Activated CD4-positive, alpha-beta T cell treated with anti-CD3 and anti-CD28 coated beads, Interleukin-10, Interleukin-2, amounts not matched to agents 100 ng/mL and 50 ng/mL, durations not matched to agents 16 hours and 8 hours (primary cell): ENCODE measurements at places on chromosomes 13 and 19.

DNA sequence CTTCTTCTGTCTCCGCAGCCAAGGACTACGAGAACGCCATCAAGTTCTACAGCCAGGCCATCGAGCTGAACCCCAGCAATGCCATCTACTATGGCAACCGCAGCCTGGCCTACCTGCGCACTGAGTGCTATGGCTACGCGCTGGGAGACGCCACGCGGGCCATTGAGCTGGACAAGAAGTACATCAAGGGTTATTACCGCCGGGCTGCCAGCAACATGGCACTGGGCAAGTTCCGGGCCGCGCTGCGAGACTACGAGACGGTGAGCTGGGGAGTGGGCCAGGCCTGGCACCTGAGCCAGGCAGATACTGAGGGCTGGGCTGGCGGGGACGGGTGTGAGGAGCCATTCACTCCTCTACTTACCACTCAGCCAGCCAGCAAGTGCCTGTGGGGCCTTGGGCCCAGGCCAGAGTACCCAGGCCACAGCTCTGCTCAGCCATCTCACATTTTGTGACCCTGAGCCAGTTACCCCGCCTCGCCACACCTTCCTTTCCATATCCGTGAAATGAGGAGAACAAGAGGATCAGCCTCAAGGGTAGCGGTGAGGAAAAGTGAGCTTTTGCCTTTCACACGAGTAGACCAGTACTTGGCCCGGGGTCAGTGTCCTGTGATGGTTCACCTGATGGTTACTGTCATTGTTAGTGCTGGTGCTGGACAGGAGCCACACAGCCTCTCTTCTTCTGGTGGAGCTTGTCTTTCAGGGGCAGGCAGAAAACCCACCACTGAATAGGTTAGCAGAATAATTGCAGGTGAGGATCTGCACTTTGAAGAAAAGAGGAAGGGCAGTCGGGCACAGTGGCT is 7.0 kb downstream of the PPP5C start:
- no peak for DNase-seq

DNA sequence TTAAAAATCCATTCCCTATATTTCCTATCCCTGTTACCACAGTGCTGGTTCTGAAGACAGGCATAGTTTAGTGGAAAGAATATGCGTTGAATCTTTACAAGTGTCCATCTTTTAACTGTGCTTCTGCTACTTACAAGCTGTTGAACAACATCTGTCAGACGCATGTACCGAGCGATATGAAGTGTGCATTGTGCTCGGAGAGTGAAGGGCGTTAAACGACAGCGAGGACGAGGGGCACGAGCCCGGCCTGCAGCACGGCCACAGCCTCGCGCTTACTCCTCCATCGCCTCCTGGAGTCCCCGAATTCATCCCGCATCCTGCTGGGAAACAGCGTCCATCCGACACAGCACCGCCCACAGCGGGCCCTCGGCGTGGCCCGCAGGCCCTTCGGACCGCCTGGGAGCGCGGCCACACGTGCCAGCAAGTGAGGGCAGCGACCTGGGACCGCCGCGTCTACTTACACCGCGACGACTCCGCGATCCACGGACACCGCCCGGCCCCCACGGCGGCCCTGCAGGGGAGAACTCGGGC is 514 bp downstream of the PCID2 start:
- DNase-seq, result peak; percentile 29

- DNase-seq, result no peak
Observed at GRCh38 chr13:20305587-20305986, 73.5 kb upstream of the GJB6 start.

DNA sequence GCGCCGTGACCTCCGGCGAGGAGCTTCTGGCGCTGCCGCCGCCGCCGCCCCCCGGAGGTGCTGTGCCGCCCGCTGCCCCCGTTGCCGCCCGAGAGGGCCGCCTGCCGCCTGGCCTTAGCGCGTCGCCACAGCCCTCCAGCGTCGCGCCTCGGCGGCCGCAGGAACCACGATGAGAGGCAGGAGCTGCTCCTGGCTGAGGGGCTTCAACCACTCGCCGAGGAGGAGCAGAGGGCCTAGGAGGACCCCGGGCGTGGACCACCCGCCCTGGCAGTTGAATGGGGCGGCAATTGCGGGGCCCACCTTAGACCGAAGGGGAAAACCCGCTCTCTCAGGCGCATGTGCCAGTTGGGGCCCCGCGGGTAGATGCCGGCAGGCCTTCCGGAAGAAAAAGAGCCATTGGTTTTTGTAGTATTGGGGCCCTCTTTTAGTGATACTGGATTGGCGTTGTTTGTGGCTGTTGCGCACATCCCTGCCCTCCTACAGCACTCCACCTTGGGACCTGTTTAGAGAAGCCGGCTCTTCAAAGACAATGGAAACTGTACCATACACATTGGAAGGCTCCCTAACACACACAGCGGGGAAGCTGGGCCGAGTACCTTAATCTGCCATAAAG is 4.8 kb downstream of the PDX1 start:
- no peak for DNase-seq

GRCh38 chr19:5150902-5151741 is 182.2 kb downstream of the KDM4B start:
- DNase-seq, result no peak

GRCh38 chr19:40888191-40888590 is 6.2 kb upstream of the CYP2A7 start:
- no peak for DNase-seq

- DNase-seq, result no peak
Observed at GRCh38 chr19:40617961-40618360, 16.8 kb downstream of the LTBP4 start.

- DNase-seq, result no peak
Observed at GRCh38 chr13:114017028-114017630, 43.3 kb upstream of the C13orf46 start.

- DNase-seq, result no peak
Observed at GRCh38 chr19:12494260-12494860, 9.7 kb upstream of the ZNF709 start.

DNA sequence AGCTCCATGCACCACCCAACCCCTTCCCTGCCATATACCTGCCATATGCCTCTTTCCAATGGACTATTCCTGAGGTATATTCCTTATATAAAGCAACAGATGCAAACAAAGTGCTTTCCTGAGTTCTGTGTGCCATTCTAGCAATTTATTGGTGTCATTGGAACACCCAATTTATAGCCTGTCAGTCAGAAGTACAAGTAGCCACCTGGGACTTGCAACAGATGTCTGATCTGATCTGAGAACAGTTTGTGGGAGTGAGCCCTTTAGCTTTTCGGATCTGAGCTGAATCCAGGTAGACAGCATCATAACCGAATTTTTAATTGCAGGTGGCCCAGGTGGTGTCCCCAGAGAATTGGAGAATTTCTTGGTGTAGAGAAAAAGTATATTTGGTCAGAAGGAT is 963 bp upstream of the FPR3 start:
- no peak for DNase-seq

- no peak for DNase-seq
Observed at GRCh38 chr13:40193286-40194223, 472.9 kb downstream of the FOXO1 start.

DNA sequence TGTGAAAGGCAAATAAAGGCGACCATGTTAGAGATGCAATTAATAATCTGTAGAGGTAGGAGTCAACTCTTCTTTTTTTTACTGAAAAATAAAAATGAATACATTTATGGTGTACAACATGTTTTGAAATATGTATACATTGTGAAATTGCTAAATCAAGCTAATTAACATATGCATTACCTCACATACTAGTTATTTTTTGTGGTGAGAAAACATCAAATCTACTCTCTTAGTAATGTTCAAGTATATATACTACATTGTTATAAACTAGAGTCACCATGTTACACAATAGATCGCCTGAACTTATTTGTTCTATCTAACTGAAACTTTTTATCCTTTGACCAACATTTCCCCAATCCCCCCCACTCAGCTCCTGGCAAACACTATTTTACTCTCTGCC is 143.2 kb downstream of the POU4F1 start:
- no peak for DNase-seq

DNA sequence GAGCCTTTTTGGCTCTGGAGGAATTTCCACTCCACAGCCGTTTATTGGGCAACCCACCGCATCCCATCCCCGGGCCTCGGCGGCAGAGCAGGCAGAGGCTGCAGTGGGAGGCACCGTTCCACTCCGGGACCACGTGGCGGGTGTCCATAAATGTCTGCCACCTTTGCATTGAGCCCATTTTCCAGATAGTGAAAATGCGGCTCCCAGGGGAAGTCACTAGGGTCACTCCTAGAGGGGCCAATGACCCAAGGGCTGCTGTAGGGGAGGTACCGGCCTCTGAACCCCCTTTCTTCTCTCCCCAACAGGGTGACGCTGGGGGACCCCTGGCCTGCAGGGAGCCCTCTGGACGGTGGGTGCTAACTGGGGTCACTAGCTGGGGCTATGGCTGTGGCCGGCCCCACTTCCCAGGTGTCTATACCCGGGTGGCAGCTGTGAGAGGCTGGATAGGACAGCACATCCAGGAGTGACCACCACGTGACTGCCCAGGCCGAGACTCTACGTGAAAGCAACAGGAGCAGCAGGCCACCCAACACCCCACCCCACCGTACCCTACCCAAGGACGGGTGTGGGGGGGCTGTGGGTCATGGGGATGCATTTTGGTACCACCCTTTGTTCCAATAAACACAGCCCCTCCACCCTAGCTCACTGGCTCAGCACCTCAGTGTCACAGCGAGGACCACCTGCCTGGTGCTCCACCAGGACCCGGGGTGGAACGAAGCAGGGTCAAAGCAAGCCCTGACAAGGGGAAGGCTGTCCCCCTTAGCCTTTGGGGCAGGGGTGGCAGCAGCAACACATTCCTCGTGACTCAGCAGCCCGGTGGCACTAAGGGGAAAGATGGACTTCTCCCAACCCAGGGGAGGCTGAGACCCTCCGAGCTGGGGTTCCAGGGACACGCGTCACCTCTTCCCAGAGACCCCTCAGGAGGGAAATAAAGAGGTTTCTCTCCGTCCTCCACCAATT is 1.5 kb downstream of the TIMM13 start:
- DNase-seq, result no peak

GRCh38 chr19:32404213-32404932 is 1.2 kb upstream of the DPY19L3 start:
- no peak for DNase-seq

DNA sequence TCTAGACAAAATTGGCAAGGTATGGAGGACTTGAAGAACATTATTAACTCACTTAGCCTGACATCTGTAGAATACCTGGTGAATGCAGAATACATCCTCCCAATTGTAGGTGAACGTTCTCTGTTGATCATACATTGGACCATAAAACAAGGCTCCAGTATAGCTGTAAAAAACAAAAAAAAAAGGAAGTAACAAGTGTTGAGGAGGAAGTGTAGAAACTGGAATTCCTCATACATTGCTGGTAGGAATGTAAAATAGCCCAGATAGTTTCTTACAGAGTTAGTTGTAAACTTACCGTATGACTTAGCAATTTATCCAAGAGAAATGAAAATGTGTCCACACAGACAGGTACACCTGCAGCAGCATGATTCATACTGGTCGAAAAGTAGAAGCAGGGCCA is 44.8 kb downstream of the TSSK6 start:
- no peak for DNase-seq

DNA sequence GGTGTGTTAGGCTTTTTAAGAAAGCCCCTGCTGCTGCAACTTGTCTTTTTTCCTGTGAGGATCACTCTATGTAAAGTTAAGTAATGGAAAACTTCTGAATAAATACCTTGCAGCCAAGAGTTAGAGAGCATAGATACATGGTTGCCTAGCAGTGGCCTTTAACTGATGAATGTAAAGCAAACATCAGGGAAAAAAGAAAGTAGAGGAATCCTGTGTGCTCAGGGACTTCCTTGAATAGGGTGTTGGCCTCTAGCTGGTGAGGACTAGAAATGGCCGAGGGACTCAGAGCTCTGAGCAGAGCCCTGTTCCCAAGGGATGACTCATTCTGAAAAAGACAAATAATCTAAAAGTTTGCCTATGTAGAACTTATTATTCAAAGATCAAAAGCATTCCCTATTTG is 135.7 kb downstream of the MIPEP start:
- DNase-seq, result peak; percentile 67

- no peak for DNase-seq
Observed at GRCh38 chr19:18392417-18392816, 5.0 kb downstream of the LRRC25 start.

DNA sequence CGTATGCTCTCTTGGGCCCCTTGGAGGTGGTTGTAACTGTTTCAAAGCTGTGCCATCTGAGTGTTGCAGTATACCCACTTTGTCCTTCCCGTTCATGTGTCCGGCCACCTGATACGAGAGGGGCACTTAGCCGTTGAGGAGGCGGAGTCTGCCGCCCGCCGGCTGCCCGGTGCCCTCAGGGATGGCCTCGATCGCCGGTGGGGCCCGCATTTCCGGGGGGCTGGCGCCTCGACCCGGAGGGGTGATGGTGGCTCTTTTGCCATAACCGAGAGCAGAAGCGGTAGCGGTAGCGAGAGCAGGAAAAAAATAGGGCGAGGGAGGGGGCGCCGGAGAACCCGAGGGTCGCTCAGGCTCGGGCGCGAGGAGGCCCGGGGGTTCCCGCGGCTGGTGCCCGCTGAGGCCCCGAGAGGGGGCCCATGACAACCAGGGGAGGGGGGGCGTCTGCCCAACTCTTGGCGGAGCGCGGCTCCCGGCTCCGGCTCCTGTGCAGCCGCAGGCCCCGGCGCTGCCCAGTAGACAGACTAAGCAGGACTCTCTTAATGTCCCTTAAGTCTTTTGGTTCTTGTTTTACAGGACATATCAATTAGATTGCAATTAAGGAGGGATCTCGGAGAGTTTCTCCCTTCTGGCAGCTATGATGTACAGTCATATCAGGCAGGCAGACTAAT is 342.7 kb upstream of the SGCG start:
- no peak for DNase-seq

DNA sequence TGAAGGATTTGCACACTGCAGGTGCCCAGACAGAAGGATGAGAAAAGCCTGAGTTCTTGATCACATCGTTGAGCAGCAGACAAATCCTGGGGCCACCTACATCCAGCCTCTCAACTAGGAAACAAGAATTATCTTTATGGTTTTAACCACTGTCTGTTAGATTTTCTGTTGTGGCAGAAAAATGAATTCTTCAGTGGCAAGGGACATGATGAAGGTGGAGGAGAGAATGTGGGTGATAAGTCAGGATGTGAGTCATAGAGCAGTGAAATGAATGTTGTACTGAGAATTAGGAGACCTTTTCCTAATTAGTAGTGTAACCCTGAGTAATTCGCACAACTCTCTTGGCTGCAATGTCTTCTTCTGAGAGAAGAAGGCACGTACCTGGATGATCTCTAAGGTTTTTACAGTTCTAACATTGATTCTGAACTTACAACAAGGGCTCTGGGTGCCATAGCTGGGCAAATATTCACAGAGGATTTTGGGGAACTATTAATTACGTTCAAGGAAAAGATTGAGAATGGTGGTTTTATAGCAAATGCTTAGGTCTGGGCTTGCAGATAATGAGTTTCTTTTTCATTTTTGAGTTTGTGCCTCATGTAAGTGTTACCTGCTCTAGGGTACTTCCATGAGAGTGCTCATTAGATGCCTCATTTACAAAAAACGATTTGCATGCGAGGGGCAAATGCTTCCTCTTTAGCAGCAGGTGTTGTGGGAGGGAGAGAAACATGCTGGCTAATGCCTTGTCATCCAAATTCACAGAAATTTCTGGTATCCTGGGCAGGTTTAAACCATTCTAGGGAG is 111.0 kb upstream of the KL start:
- DNase-seq, result peak; percentile 90

GRCh38 chr19:588093-588740 is 1.5 kb upstream of the HCN2 start:
- peak; percentile 73 for DNase-seq

- DNase-seq, result no peak
Observed at GRCh38 chr19:16377521-16377920, 52.9 kb downstream of the KLF2 start.
